Diencephalon (tissue), 1 donor: ENCODE measurements at places on chromosomes 2 and 18. TPM values are rescaled to one million over a fixed set of nuclear protein-coding genes. Genes with fewer than 3 reads are reported as not detected.

Gene CARF
- 26.3 TPM for total RNA-seq

Gene CIDEA
- total RNA-seq: not detected

Gene FSHR
- 0.46 TPM for total RNA-seq

Gene LPIN2
- total RNA-seq: 58.8 TPM

Gene FAP
- 2.3 TPM for total RNA-seq

Gene ASB18
- total RNA-seq: 1.6 TPM

Gene RPRM
- total RNA-seq: 21.5 TPM
